ENCODE measurements at places on chromosomes 16 and 17. TPM values are rescaled to one million over a fixed set of nuclear protein-coding genes. Genes with fewer than 3 reads are reported as not detected.

Gene ACSM2B
- 22.9 TPM for polyA plus RNA-seq

Gene SKAP1
- not detected for polyA plus RNA-seq

Gene PABPN1L
- not detected for polyA plus RNA-seq

Gene FBXO39
- polyA plus RNA-seq, result 0.09 TPM

Gene PPP1R1B
- 0.18 TPM for polyA plus RNA-seq

Gene EMP2
- 91.2 TPM for polyA plus RNA-seq

Gene IRX6
- not detected for polyA plus RNA-seq

Gene KIF19
- polyA plus RNA-seq, result not detected

Gene RNF112
- 0.05 TPM for polyA plus RNA-seq

GRCh38 chr16:22265351-22265750 is 31.9 kb upstream of the POLR3E start:
- H3K36me3 ChIP-seq, result peaks cover 30% of the 10 kb centered on the region
- DNase-seq, result no peak

GRCh38 chr17:5706577-5707210 is 122.4 kb upstream of the NLRP1 start:
- no peak overlapping the region for H3K27ac ChIP-seq
- H3K4me3 ChIP-seq, result no peak overlapping the region
- H3K27me3 ChIP-seq, result no peaks in the 10 kb centered on the region
- peak; percentile 35 for DNase-seq

DNA sequence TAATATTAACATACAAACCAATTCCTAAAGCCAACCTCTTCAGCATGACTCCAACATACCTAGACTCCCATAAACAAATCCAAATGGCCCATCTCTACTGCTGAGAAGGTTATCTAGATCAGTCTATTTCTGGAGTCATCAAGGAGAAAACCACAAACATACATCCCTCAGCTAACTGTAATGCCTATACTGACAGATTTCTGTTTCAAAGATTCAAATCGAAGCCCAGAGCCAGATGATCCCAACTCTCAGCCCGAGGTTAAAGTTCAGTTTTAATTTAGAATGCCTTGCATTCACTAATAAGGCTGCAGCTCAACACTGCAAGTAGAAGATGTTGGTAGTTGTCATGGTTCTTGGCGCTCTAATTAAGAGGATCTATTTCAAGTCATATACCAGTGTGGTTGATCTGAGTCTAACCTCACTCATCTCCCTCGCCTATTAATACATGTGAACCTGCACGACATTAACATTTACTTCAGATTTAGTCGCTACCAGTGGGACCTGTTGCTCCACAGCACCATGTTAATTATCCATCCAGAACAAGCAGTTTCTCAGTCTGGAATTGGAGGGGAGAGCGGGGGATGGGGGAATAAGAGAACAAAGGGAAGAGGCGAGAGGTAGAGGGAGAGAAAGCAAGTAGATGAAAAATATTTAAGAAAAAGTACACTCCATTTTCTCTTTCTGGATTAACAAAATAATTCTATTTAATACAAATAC is 15.4 kb downstream of the PHF12 start:
- H3K27ac ChIP-seq, result no peak overlapping the region
- peaks cover under 1% of the 10 kb centered on the region for H3K36me3 ChIP-seq
- peaks cover 54% of the 10 kb centered on the region for H3K4me1 ChIP-seq

DNA sequence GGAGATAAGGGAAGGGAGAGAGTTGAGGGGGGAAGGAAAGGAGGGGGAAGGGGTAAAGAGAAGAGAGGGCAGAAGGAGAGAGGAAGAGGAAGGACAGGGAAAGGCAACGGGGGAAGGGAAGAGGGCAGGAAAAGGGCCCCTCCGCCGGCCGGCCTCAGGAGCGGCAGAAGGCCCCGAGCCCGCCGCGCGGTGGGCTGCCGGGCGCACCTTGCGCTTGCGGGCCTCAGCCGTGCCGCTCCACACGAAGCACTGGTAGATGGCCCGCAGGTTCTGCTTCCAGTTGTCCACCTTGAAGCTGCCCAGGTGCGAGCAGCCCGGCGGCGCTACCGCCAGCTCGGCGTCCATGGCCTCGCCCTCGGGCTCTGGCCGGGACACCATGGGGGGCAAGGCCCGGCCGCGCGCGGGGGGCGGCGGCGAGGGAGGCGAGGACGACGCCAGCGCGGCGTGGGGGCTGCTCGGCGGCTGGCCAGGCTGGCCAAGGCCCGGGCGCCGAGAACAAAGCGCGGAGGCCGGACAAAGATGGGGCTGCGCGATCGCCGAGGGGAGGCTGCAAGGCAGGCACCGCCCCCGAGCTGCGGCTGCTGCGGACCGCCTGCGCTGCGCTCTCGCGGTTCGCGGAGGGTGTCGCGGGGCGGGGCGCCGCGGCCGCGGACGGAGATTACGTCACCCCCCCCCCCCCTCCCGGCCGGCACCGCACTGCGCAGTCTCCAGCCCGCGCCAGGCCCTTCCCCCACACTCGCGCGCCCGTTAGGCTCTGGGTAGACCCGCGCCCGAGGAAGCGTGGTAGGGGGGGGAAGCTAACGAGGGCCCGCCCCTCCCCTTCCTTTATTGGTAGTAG is at the start of gene USP22:
USP22 (minus strand) TSS at position 554 of the 838 bp plus-strand sequence; CDS start at position 378, 176 bp downstream.
- H3K27ac ChIP-seq, result peak within 1 kb of the TSS; percentile 97
- no peaks in the 10 kb centered on the region for H3K27me3 ChIP-seq
- peaks cover 5% of the 10 kb centered on the region for H3K36me3 ChIP-seq
- DNase-seq, result no peak
- H3K4me3 ChIP-seq, result peak within 1 kb of the TSS; percentile 82

DNA sequence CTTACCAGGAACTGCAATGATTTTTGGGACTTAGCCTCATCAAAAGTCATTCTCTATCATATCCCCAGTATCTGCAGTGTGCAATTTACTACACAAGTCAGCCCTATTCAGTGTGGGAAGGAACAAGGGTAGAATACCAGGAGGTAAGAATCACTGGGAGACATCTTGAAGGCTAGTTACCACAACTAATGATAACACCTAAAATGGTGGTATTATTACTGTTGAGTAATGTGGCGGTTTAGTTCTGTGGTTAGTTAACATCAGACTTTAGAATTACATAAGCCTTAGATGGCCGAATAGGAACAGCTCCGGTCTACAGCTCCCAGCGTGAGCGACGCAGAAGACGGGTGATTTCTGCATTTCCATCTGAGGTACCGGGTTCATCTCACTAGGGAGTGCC is 567.9 kb upstream of the CDH11 start:
- DNase-seq, result no peak
- peaks cover 12% of the 10 kb centered on the region for H3K4me1 ChIP-seq
- H3K36me3 ChIP-seq, result no peaks in the 10 kb centered on the region
- H3K27ac ChIP-seq, result no peak overlapping the region
- no peak overlapping the region for H3K4me3 ChIP-seq

DNA sequence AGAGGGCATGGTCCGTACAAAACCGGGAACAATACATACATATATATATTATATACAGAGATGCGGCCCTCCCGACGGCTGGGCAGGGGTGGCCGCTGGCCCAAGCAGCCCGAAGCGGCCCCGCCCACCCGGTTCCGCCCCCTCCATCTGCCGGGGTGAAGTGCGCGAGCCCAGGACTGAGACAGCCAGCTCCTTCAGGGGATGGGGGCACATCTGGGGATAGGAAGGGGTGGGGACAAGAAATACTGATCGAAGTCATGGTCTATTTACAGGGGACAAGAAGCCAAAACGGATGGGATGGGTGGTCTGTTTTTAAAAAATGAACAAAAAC is 3.8 kb upstream of the SAMD14 start:
- H3K27ac ChIP-seq, result peak overlapping the region; percentile 52
- no peak overlapping the region for H3K4me3 ChIP-seq
- peaks cover 6% of the 10 kb centered on the region for H3K27me3 ChIP-seq
- DNase-seq, result no peak
- peaks cover 48% of the 10 kb centered on the region for H3K4me1 ChIP-seq
- peaks cover 21% of the 10 kb centered on the region for H3K36me3 ChIP-seq

DNA sequence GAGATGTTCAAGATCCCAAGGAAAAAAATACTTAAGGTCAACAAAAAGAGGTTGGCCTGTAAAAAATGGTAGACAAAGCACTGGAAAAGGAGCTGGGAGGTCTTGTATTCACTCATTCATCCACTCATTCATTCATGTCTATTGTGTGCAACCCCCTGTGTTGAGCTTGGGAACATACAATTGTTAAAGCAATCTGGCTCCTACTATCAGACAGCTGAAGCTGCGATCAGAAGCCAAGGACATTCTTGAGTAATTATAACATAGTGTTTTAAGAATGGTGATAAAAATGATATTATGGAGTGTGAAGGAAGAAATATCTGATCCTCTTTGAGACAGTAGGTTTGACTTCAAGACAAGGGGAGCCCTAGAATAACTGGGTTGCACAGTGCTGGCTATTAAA is 693.4 kb downstream of the TOX3 start:
- H3K36me3 ChIP-seq, result no peaks in the 10 kb centered on the region
- H3K27ac ChIP-seq, result no peak overlapping the region
- DNase-seq, result no peak
- H3K27me3 ChIP-seq, result no peaks in the 10 kb centered on the region
- H3K4me3 ChIP-seq, result no peak overlapping the region

GRCh38 chr16:29678691-29679267 is at the start of gene QPRT:
Gene QPRT (plus strand): TSS chr16:29679180. CDS start chr16:29679198, 18 bp downstream.
- H3K27ac ChIP-seq, result peak within 1 kb of the TSS; percentile 99
- no peaks in the 10 kb centered on the region for H3K27me3 ChIP-seq
- H3K36me3 ChIP-seq, result peaks cover 18% of the 10 kb centered on the region
- H3K4me1 ChIP-seq, result peaks cover 51% of the 10 kb centered on the region

DNA sequence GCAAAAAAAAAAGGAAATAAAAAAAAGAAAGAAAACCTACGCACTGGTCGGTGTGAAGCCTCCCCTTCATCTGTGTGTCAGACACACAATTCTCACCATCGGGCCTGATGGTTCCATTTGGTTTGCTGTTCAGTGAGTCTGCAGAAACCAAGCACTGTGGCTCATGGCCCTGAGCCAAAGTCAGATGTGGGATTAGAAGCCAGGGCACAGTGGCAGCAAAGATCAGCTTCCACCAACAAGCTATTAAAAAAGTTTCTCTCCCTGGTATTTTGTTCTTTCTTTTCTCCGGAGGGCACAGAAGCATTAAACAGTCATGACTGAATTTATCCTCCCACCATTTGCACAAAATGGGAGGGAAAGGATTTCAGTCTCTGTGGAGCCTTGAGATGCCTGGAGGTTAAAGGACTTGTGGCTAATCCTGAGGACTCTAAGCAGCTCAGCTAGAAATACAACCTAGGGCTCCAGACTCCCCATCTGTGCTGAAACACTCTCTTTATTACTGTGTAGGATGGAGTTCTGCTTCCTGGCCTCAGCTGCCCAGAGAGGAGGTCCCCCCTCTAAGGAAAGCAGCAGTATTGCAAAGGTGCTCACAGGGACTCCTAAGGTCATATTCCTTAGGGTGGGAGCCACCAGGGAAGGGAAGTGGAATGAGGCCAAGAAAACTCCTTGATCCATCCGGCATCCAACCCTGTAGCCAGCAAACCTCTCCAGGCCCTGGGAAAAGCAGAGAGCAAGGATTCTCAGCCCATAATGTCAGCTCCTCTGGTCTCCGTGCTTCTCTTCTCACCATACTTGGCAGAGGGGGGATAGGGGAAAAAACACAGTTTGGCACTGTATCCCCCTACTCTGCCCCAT is 28.2 kb downstream of the SLC39A11 start:
- no peak overlapping the region for H3K27ac ChIP-seq
- no peaks in the 10 kb centered on the region for H3K36me3 ChIP-seq
- no peak overlapping the region for H3K4me3 ChIP-seq
- DNase-seq, result no peak
- peaks cover 24% of the 10 kb centered on the region for H3K4me1 ChIP-seq
- H3K27me3 ChIP-seq, result no peaks in the 10 kb centered on the region

GRCh38 chr17:69822314-69822875 is 252.6 kb upstream of the KCNJ16 start:
- H3K27me3 ChIP-seq, result no peaks in the 10 kb centered on the region
- no peak overlapping the region for H3K27ac ChIP-seq
- no peak overlapping the region for H3K4me3 ChIP-seq
- H3K4me1 ChIP-seq, result no peaks in the 10 kb centered on the region
- no peaks in the 10 kb centered on the region for H3K36me3 ChIP-seq

Data from HepG2 (cell line).